ENCODE measurements at places on chromosomes 11 and 22. TPM values are rescaled to one million over a fixed set of nuclear protein-coding genes. Genes with fewer than 3 reads are reported as not detected.

The OVOL1 gene
- 65.9 TPM for total RNA-seq

DNA sequence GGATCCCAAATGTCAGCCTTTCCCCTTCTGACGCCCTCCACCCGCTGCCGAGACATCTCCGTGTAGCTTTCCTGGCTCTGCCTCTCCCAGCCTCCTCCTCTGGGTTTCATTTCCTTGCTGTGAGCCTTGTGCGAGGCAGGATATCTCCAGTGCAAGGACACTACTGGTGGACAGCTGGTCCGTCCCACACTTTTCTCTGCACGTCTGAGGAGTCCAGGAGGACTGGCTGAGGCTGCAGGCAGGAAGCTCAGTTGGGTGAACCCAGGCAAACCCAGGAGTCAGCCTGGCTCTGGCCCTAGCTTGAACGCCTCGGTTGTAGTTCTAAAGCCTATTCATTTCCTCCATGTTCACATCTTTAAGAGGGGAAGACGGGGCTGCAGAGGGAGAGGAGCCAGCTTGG, 145.5 kb downstream of the ST3GAL4 start:
- H3K36me3 ChIP-seq, result no peaks in the 10 kb centered on the region
- H3K4me1 ChIP-seq, result no peaks in the 10 kb centered on the region
- peaks cover 33% of the 10 kb centered on the region for H3K27me3 ChIP-seq
- no peak for DNase-seq
- H3K4me3 ChIP-seq, result no peak overlapping the region
- H3K27ac ChIP-seq, result no peak overlapping the region

GRCh38 chr11:17691550-17691949, 27.8 kb upstream of the MYOD1 start:
- no peaks in the 10 kb centered on the region for H3K4me1 ChIP-seq
- no peak overlapping the region for H3K27ac ChIP-seq
- no peak overlapping the region for H3K4me3 ChIP-seq

DNA sequence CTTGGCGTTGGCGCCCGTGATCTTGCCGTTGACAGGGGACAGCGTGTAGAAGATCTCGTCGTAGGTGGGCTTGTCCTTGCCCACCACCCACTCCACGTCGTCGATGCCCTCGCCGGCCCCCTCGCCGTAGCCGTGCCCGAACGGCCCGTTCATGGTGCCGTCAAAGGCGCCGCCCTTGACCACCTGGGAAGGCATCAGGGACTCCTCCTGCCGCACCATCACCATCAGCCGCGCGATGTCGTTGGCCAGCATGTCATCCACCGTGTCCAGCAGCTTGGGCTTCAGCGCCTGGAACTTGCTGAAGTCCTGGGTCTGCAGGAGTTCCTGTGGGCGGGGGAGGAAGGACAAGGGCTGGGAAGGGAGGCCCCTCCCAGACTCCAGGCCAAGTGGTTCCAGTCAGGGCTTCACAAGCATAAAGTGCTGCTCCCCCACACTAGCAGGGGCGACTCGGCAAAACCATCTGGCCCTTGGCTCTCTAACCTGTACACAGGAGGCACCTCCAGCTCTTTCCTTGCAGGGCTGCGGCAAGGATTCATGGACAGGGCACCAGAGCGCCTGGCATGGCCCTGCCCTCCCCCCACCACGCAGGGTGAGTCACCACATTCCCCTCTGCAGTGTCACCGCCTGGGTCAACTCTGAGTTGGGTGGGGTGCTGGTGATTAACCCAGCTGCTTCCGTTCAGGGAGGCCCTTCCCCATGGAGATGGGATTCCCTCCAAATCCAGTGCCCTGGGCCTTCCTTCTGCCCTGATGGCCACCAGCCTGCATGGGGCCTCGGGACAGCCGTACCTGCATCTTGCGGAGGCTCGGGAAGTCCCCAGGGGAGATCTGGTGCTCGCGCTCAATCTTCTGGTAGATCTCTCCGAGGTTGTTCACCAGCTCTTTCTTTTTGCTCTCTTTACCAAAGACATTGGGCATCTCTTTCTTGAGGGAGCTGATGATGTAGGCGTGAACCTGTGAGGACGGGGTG, 10.4 kb upstream of the CDC42BPG start:
- peaks cover 86% of the 10 kb centered on the region for H3K4me1 ChIP-seq
- H3K27ac ChIP-seq, result peak overlapping the region; percentile 80
- H3K36me3 ChIP-seq, result peaks cover 31% of the 10 kb centered on the region

- H3K36me3 ChIP-seq, result no peaks in the 10 kb centered on the region
- peaks cover 3% of the 10 kb centered on the region for H3K4me1 ChIP-seq
- H3K4me3 ChIP-seq, result no peak overlapping the region
These were observed 82.5 kb downstream of the ARHGAP42 start for GRCh38 chr11:100769617-100770016.

DNA sequence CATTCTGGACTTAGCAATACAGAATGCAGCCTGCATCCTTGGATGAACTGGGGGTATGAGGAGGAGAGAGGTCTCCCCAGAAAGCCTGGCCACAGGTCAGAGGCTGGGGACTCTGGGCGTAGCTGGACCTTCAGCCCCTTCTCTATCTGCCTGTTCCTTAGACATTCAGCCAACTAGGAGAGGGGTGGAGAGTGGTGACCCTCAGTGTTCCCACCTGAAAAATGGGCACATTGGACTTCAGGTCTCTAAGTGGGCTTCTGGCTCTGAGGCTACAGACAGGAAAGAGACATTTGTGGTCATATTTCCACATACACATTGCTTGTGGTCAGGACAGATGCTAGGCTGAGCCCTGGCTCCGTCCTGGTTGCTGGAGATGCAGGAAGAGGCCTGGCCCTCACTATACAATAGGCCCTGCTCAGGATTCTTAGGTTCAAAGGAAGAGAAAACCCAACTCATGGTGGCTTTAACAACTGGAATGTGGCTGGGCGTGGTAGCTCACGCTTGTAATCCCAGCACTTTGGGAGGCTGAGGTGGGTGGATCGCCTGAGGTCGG, 30.1 kb upstream of the CBX7 start:
- no peaks in the 10 kb centered on the region for H3K27me3 ChIP-seq
- DNase-seq, result no peak
- no peak overlapping the region for H3K27ac ChIP-seq
- no peaks in the 10 kb centered on the region for H3K36me3 ChIP-seq
- H3K4me1 ChIP-seq, result peaks cover 32% of the 10 kb centered on the region
- H3K4me3 ChIP-seq, result no peak overlapping the region

DNA sequence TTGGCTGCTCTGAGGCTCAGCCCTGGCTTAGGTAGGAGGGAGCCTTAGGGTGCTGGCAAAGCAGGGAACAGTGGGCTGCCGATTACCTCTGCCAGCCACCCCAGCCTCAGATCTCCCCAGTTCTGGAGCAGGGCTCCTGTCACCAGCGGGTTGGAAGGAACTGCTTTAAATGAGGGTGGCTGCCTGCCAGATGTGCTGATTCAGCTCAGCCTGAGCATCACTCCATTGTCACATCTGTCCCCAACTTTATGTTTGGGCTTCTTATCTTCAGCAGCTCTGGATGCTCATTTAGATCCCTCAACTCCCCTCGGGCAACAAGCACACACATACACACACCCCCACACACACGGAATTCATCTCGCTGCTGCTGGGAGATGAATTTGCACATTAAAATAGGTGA, 16.9 kb upstream of the ANKK1 start:
- H3K4me3 ChIP-seq, result no peak overlapping the region
- peaks cover 27% of the 10 kb centered on the region for H3K36me3 ChIP-seq
- no peaks in the 10 kb centered on the region for H3K4me1 ChIP-seq
- no peak overlapping the region for H3K27ac ChIP-seq
- no peak for DNase-seq

- H3K27ac ChIP-seq, result no peak overlapping the region
- no peak for DNase-seq
- H3K36me3 ChIP-seq, result peaks cover 31% of the 10 kb centered on the region
- no peaks in the 10 kb centered on the region for H3K27me3 ChIP-seq
- no peak overlapping the region for H3K4me3 ChIP-seq
These were observed 257.8 kb upstream of the SYN3 start for GRCh38 chr22:33315954-33316353.

- no peaks in the 10 kb centered on the region for H3K27me3 ChIP-seq
- DNase-seq, result no peak
- H3K4me3 ChIP-seq, result no peak overlapping the region
- H3K4me1 ChIP-seq, result peaks cover 43% of the 10 kb centered on the region
- peak overlapping the region; percentile 83 for H3K27ac ChIP-seq
These were observed 16.4 kb upstream of the CSRP3 start for GRCh38 chr11:19218216-19218615.

GRCh38 chr22:21802056-21802455, 65.4 kb downstream of the MAPK1 start:
- no peak overlapping the region for H3K27ac ChIP-seq
- H3K27me3 ChIP-seq, result no peaks in the 10 kb centered on the region
- no peak for DNase-seq
- H3K36me3 ChIP-seq, result peaks cover 84% of the 10 kb centered on the region

DNA sequence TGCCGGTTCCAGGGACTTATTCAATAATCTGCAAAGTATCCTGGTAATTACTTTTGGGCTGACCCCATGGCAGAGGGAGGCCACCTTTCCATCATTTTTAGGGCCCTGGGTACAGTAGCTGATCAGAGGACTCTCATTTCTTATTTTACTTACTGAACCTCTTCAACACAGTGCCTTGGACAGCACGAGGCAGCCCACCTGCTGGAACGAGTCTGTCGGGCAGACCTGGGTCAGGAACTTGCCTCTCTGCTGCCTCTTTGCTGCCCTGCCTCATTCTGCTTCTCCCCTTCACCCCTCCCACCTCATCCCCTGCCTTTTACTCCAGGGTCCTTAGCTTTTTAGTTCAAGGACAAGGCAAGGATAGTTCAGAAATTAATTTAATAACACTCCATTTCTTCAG, 204.5 kb downstream of the CSNK2A3 start:
- H3K36me3 ChIP-seq, result no peaks in the 10 kb centered on the region
- H3K27ac ChIP-seq, result peak overlapping the region; percentile 31
- peaks cover 16% of the 10 kb centered on the region for H3K4me1 ChIP-seq

All from suprapubic skin (tissue), 4 donors.